NCI-H1930 (cell line): ENCODE measurements at places on chromosomes 3 and 15.

GRCh38 chr3:126540342-126540849, 16.4 kb downstream of the CHST13 start:
- no peak for DNase-seq

DNA sequence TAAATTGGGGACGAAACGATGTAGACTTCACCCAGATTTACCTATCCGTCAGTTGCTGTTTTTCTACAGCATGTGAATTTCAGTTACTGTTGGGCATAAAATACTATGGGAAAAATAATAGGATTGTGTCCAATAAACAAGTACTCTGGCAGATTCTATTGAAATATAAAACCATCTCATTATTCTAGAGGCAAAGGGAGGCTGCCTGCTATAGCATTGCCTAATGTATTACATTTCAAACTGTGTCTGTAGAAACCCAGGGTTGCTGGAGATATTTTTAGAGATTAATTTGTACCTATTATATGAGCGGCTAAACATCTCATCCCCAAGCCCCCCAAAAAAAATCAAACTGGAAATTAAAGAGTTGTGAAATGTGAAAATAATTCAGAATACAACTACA, 159.6 kb upstream of the IL12A start:
- DNase-seq: no peak

DNA sequence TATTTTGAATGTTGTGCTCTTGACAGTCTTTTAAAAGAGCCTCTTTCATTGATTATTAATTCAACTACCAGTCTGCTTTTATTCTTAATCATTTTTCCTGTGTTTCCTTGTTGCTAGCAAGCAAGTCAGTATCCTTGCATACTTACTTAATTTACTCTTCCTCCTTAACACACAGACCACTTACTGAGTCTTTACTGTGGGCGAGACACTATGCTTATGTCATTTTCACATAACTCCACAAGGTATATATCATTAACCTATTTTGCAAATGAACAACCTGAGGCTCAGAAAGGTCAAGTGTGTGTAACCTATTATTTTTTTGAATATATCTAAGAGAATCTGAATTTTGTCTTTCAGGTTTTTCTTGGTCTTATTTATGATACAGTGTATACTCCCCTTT, 130.9 kb downstream of the WDR76 start:
- DNase-seq: no peak

DNA sequence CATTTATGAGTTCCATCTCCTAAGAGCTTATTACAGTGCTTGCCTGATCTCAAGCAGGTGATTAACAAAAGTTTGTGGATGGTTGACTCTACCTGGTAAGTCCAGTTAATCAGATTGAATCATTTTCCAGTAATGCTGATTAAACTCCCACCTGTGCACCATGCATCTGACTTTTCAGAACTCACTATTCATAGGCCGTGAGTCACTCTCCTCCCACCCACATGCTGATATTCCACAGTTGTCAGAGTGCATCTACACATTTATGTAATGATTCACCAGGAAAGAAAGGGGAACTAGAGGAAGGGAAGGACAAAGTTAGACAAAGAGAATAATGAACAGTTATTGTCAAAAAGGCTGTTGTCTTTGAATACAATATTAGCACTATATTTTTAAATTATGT, 106.2 kb upstream of the UBE3A start:
- DNase-seq: no peak

DNA sequence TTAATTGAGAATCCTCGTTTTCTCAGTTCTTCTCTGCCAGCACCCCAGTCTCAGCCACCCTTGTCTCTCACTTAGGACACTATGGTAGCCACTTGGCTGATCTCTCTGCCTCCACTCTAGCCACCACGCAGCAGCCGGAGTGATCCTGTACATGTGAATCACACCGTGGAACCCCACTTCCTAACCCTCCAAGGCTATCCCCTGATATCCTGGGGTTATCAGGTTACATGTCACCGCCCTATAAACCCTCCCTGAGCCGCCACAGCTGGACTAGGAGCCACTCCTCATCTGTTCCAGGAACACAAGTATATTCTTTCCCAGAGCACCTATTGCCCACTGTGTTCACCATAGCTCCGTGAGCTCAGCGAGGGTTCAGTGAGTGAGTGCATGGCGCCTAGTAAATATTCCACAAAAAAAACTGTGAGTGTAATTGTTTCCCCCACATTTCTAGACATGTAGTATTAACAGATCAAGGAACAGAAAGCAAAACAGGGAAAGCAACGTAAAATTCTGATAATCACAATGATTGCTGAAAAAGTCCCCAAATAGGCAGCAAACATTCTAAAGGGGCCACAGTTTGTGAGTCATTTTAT, 661 bp upstream of the PARP14 start:
- DNase-seq: no peak

- no peak for DNase-seq
These were observed 61.4 kb upstream of the MYRIP start for GRCh38 chr3:39748002-39748401.

DNA sequence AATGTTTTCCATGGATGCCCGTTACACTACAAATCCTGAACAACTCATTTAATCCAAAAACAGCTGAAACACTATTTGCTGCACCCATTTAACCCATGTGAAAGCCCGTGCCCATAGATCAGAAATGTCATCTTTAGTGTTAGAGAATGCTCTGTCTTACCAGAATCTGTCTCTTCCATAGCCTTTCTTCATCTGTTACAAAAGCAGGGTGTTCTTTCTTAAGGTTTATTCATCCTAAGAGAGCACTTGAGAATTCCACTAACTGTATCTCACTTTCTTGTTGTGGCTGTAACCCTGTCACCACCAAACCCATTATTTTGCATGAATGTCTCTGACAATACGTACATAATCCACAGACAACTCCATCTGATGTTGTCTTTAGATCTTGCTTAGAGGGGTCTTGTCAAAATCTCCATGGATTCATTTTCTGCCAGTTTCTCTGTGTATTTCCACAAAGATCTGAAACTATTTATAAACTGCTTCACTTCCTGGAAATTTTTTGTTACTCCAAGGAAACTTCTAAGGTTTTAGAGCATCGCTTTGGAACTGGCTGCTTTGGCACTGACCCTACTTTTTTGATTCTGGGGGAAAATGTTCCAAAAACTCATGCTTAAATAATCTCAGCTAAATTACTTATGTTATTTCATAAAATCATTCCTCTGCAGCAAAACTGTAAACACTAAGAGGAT, 167.8 kb upstream of the CCDC54 start:
- DNase-seq: no peak

DNA sequence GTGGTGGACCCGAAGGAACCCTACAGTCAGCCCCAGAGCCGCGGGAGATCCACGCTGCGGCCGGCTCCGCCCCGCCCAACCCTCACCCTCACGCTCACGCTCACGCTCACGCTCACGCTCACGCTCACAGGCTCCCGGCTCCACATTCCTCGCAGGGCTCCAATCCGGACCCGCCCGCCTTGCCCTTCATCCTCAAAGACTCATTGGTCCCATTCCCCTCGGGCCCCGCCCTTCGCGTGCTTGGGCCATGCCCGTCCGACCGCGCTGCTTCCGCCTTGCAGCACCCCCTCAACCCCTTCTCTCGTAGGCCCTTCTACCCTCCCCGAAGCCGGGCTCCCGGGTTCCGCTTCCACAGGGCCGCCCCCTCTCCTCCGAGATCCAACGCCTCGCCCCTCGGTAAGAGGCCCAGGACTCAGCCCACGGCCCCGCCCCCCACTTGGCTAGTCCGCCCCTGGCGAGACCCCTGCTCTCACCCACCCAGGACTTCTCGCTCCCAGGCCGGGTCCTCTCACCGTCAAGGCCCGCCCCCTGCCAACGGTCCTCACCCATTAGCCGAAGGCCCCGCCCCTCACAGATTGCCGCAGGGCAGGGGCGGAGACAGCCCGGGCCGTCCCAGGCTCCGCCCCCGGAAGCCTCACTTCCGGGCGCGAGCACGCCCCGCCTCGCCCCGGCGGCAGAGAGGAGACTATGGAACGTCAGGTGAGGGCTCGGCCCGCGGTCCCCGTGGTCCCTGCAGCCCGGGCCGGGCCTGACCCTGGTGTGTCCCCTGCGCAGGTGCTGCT, at the start of gene APEH:
Gene APEH, plus strand, starts transcription at position 637 of the 782 bp plus-strand sequence. Its CDS starts 51 bp downstream, at position 688.
- DNase-seq: no peak

- no peak for DNase-seq
These were observed 29.8 kb upstream of the MUC13 start for GRCh38 chr3:124964387-124964786.

GRCh38 chr3:180447136-180447535, 154.8 kb upstream of the TTC14 start:
- no peak for DNase-seq

- no peak for DNase-seq
These were observed 66.6 kb downstream of the SUCLG2 start for GRCh38 chr3:67587811-67588210.

- no peak for DNase-seq
These were observed 31.6 kb upstream of the CLASP2 start for GRCh38 chr3:33749546-33750210.

- DNase-seq: peak; percentile 50
These were observed 1.2 kb downstream of the MECOM start for GRCh38 chr3:169662132-169662842.

GRCh38 chr15:94446441-94446840, 215.1 kb downstream of the MCTP2 start:
- DNase-seq: no peak

- DNase-seq: no peak
These were observed 36.3 kb downstream of the LRIG1 start for GRCh38 chr3:66464512-66464894.

DNA sequence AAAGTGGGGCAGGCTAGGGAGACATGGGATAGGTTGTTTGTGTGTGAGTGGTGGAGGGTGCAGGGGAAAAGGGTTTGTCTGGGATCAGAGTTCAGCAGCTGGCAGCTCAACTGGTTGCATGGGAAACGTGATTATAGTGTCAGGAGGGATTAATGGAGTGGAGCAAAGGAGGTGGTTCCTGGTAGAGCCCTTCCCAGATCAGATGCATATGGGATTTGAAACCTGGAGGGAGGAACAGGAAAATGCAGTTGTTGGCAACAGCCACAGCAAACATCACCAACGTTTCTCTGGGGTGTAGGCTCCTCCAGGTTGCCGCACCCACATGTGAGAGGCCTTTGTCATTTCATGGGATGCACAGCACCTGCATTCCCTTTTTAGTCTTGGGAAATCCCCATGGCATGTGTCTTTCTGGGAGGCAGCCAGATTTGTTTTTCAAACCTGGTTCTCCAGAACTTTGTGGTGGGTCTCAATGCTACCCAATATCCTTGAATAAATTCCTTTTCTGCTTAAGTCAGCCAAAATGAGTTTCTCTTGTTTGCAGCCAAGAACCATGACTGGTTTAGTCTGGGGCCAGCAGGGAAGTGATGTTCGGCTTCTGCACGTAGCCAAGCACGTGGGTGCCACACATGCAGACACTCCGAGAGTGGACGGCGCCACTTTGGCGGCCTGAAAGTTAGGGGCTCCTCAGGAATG, 61.3 kb downstream of the BDH1 start:
- DNase-seq: no peak

DNA sequence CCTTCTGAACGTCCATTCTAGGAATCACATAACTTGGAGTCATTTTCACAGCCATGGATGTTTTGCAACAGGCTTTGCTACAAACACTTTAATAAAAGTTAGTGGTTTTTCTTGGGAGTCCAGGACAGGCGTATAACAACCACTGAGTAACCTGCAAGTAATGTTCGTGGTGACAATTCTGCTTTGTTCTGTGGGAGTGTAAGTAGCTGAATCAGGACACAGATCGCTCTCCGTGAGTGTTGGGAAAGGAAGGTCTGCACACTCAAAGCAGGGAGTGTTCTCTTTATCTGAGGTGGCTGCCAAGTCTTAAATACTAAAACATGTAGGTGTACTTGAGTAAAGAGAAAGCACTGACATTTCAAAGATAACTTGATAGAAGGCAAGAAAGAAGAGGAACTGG, 7.9 kb upstream of the BNC1 start:
- no peak for DNase-seq

- DNase-seq: no peak
These were observed 479.4 kb downstream of the NTRK3 start for GRCh38 chr15:87777054-87777561.

DNA sequence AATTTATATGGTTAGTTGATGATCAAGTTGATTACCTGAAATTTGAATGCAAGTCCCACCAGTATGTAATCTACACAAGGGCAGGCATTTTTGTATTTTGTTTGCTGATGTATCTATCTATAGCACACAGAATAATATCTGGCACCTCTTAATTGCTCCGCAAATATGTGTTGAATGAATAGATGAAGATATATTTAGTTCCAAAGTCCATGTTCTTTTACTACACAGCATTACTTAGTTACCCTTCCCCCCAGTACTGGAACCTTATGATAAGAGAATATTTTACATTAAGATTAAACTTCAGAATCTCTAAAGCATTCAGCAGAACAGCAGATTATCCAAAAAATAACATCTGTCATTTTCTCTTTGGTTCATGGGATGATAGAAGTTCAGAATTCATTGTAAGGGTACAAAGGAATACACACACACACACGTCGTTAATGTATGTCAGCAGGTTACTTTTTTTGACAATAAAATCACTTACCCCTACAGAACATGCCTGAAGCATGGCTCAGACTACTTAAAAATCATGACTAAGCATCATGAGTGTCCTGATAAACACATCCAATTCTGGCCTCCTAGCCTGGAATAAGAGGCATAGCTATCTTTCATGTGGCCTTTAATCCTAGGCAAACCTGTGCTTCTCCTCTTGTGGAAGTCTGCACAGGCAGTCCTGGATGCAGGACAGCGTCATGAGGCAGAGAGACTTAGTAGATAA, 148.9 kb upstream of the TBC1D5 start:
- no peak for DNase-seq

GRCh38 chr3:20145874-20146273, 40.1 kb downstream of the SGO1 start:
- DNase-seq: no peak

DNA sequence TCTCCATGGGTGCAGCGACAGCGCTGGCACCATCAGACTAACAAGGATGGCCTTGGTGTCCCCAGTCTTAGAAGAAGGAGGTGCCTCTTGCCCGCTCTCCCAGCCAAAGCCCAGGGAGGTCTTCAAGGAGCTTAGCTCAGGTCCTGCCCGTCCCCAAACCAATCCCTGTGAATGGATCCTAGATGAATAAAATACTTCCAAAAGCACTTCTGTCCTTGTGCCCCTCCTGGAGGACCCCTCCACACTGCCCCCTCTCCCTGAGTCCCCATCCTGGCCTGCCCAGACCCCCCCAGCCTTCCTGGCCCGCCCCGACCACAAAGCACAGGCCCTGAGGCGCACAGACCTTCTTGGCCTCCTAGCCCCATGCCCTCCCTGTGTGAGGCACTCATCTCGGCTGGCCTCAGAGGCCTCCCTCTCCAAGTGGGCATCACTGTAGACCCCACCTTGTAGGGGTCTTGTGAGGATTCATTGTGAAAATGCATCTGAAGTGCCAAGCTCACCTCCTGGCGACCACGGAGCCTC, 8.4 kb downstream of the SLC28A1 start:
- DNase-seq: no peak
